ENCODE measurements at places on chromosomes 16 and 17.

GRCh38 chr17:61352408-61352770 lies 47.3 kb upstream of the TBX2 start:
- DNase-seq, result no peak

DNA sequence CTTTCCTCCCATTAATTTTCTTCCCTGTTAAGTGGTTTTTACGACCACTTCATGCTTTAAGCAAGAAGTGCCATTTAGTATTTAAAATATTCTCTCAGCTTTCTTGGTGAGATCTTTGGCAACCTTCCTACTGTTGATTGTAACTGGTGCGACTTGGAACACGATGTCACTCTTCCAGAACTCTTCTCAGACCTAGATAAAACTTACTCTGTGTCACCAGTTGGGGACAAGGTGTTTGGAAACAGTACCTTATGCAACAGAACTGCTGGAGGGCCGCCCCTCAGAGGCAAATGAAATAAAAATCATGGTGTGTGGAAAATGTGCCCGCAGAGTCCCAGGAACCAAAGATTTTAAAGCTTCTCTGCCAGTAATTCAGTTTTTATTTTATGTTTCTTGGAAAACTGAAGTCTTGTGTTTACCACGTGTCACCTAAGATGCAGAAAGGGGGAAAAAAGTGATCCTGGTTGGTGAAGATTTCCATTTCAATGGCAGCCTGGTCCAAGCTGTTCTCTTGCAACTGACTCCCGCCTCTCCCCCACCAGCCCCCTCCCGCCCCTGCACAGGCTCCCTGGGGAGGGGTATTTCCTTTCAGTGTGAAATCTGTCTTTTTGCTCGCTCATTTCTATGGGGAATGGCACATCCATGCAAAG lies 7.2 kb upstream of the HSD11B2 start:
- no peak for DNase-seq

DNA sequence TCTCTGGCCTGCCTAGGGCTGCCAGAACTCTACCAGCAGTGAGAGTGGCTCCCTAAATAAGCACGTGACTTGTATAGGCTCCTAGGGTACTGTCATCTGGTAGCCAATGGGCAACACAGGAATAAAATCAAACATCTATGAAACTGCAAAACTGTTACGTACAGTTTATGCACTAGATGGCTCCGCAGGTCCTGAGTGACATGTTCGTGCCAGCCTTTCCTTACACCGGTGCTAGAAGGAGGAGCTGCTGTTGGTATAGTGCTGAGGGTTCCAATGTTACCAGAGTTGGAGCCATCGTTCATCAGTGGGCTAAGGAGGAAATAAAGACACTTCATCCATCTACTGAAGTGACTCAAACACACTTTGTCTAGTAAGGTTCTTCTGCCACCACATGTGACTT lies 63.2 kb upstream of the TRAP1 start:
- DNase-seq, result peak; percentile 63

DNA sequence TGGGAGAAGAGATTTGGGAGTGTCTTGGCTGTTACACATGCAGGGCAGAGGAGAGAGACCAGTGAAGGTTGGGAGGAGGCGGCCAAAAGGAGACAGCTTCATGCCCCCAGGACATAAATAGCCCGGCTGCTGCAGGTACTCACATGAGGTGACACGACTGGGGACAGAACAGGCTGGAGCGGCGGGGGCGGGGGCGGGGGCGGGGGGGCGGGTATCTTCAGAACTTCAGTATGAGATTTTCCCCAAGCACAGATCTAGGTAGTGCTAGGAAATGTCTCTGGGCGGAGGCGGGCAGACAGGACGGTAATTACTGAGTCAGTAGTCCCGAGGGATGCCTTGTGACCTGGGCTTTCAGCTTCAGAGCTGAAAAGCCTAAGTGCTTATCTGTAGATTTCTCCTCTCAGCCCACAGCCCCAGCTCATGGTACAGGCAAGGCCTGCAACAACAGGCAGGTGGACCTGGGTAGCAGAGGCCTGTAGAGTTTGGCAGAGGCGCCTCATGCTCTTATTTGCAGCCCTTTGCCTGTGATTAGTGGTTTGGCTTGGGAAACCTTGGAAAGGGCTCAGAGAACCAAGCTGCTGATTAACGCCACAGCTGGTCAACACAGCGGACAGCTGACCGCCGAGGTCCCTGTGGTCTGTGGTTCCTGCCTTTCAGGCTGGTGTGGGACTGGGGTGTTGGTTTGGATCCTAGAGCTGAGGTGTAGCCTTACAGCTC lies 24.5 kb downstream of the UNK start:
- DNase-seq, result no peak

- DNase-seq, result no peak
Measured at GRCh38 chr17:42333053-42333452, 44.8 kb downstream of the STAT5A start.

GRCh38 chr17:29643817-29644160 lies 21.1 kb upstream of the CORO6 start:
- no peak for DNase-seq

- no peak for DNase-seq
Measured at GRCh38 chr16:28495795-28496749, 1.6 kb downstream of the APOBR start.

DNA sequence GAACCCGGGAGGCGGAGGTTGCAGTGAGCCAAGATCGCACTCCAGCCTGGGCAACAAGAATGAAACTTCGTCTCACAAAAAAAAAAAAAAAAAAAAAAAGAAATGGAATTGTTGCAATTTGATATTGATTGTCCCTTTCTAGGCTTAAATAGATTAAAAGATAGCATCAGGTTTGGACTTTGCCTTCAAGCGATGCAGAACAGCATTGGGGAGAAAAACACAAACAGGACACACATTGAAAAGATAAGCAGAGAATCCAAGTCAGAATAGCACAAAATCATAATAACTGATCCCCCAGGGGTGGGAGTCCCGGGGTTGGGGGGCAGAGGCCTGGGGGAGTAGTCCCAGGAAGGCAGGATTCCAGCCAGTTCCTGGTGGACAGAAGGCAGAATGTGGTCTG lies 3.9 kb upstream of the CREBBP start:
- DNase-seq, result no peak

DNA sequence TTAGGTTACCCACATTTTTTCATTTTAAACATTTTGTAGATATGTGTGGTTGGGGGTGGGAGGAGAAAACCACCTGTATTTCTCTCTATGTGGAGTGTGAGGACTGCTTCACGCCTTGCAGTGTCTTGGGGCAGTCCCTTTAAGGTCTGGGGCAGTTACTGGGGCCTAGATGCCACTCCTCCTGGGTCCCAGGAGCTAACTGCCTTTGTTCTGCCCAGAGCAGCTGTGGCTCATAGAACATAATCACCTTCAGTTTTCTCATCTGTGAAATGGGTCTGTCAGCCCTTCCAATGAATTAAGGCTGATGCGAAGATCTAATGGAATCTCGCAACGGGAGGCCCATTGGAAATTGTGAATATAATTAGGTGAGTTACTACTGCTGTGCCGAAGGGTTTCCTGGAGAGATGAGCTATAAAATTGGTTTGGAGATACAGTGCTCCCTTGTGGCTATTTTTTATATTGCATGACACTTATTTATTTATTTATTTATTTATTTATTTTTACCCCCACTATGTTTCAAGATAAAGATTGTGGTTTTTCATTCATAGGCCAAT lies 22.9 kb downstream of the DHRS7C start:
- peak; percentile 55 for DNase-seq

All from A549 (cell line).